ENCODE measurements at places on chromosomes 1 and 21.

DNA sequence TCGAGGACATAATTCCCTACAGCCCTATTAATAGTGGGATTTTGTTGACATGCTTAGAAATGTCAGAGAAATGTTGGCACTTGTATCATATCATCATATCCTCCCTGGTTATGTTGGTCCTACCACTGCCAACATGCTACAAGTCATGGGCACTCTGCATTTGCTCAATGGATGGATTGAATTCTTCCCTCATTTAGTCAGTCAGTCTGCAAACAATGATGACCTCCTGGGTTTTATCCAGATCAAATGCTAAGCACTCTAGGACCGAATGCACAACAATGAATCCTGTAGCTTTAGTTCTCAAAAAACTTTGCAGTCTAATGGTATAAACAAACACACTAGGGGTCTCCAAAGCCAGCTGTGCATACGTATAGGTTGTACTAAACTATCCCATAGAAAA, 357.2 kb upstream of the DPYD start:
- no peak for DNase-seq

GRCh38 chr1:160474392-160475242, 48.4 kb downstream of the SLAMF6 start:
- DNase-seq, result peak; percentile 41

GRCh38 chr1:78045926-78046778, at the start of gene GIPC2:
Gene GIPC2 (plus strand): TSS chr1:78045966. CDS start chr1:78046095, 129 bp downstream.
- DNase-seq, result no peak

DNA sequence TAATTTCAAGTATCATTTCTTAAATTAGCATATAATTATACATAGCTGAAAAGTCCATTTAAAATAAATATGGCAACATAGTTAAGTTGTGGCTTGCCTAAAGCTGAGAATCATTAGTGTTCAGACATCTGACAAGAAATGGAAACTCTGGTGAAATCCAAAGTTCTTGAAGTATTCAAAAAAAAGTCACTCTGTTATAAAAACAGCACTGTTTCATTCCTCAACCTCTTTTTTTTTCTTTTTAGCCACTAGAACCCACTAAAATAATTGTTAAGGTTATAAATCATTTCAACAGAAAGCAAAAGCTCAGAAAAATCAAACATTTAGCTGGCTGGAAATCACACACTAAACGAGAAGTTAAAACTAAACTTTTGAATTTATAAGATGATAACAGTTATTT, 476.7 kb downstream of the LTN1 start:
- no peak for DNase-seq

DNA sequence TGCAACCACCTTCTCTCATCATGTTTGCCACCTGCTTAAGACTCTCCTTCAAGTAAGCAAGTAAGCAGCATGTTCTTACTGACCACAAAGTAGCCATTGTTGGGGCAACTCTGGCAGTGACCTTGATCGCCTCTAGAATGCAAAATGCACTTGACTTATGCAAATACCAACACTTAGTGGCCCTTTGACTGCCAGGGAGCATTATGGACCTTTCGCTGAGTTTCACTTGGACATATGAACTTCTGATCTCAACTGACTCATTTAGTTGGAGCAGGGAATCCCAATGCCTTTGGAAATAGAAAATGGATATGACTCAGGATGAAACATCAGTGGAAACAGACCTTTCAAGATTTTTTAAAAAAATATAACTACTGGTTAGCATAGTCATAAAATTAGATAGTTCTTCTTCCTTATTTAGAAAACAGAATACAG, 6.1 kb upstream of the PLA2G5 start:
- DNase-seq, result peak; percentile 84

GRCh38 chr1:18951416-18951815, 5.1 kb downstream of the IFFO2 start:
- DNase-seq, result no peak

DNA sequence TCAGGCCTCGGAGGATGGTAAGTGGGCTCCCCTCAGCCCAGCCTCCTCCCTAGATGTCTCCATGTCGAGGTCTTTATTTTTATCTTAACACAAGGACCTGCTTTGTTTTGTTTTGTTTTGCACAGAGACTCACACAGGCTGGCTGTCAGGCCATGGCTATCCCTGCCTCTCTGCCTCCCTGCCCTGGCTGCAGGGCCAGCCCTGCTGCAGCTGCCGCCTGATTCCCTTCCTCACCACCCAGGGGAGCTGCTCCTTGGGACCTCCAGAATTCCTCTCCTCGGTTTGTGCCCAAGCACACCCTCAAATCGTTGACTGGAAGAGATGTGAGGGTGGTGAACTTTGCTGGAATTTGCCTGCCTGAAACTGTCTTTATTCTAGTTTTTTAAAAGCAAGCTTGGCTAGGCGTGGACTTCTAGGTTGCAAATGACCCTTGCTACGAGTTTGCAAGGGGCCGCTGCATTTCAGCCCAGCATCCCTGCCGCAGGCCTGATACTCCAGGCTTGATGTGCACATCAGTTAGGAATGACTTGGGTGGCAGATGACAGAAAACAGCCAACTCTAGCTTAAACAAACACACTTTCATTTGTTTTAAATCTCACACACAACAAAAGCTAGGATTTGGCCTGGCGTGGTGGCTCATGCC, 37.1 kb downstream of the WNT9A start:
- no peak for DNase-seq

- no peak for DNase-seq
These were observed 11.9 kb downstream of the FGGY start for GRCh38 chr1:59308839-59309238.

DNA sequence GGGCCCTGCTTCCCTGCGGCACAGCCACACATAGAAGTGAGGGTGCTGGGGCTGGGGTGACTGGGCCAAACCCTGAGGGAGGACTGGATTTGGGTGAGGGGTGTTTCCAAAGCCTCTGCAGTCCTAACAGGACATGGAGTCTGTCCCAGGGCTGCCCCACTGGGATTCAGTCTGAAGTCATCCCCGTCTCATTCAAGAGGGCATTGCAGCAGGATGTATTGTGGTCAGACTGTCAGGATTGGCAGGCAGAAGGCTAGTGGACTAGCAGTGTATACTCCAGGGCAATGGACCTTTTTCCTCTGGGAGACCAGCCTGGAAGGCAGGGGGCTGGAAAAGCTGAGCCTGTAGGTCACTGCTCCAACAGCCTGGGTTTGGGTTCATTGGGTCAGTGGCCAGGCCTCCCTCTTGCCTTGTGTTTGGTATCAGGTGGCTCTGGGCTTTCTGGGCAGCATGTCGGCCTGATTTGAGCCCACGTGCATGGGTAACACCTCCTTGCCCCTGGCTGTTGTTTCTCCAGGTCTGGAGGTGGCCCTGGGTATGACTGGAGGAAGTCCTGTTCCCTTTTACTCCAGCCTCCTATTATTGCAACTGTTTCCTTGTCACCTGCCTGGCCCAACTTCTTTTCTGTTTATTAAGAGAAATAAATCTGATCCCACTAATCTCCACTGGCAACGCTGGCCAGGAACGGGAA, 41.0 kb upstream of the SYNC start:
- no peak for DNase-seq

DNA sequence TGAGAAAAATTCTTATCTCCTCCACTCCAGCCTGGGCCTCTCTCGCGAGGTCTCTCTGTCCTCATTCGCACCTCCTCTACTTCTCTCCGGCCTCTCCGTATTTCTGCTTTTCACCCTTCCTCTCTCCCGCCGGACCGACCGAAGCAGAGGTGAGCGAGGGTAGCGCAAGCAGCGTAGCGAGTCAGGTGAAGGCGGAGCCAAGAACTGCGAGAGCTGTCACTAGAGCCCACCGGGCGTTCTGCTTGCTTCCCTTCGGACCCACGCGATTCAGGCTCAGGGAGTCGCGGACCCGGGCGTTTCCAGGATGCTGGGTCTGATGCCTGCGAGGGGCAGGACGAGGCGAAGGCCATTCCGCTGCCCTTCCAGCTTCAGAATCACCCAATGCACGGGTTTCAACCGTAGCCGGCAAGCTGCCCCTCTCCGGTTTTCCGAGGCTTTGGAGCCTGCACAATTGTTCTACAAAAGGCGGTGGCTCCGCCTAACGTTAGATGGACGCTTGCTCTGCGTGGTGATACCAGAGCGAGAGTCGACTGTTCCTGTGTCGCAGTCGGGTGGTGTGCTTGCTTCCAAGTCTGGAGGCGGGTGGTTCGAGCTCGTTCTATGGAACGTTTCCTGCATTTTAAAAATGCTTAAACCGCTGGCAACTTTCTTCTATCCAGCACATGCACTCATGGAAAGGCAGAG, 310.2 kb downstream of the FAM72C start:
- no peak for DNase-seq

GRCh38 chr1:61182049-61182448, 99.7 kb downstream of the NFIA start:
- no peak for DNase-seq

DNA sequence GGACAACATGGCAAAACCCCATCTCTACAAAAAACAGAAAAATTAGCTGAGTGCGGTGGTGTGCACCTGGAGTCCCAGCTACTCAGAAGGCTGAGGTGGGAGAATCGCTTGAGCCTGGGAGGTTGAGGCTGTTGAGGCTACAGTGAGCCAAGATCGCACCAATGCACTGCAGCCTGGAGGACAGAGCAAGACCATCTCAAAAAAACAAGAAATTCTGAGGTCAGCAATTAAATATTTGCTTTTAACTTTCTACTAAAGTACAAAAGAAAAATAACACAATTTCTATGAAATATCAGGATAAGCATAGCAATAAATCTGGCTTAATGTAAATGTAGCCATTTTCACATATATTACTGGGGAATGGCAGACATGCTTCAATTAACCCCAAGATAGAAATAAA, 9.9 kb downstream of the PPP1R15B start:
- DNase-seq, result no peak

DNA sequence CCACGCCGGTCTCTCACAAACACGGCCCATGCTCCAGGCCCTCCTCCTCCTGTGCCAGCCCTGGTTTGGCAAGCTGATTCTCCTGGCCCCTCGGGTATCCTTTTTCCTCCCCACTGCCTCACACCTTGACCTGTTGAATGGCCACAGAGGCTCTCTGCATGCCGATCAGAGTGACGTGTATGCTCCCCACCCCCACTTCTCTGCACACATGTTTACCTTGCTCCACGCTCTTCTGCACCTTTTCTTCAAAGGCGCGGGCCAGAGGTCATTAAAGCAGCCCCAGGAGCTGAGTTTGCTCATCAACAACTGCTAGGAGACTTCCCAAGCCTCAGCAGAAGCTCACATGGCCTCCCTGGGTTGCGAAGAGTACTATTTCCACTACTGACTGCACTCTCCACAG, 139.3 kb upstream of the EDN2 start:
- no peak for DNase-seq

DNA sequence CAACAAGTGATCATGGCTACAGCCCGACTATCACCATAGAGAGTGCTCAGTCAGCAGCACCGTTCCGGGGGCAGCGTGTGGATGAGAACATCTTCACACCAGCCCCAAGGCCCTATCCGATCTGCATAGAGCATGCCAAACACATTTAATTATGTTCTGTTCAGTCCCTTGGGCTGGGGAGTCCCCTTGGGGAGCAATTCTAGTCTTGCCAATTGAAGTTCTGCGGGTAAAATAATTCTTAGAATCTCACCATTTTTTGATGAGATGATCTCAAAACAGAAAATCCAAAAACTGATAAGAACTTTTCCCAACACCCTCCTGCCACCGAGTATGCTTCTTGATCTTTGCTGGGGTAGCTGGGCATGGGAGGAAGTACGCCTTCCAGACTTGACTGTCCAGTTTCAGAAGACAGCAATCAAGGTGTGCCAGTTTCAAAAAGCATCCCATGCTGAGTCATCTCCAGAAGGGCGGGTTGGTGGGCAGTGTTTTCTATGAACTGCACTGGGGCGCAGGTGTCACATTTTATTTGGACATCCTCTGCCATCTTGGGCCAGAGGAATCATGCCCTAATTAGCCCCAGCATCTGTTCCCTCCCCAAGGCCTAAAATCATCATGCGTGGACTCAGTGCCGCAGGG, 20.8 kb upstream of the PTPRF start:
- no peak for DNase-seq

DNA sequence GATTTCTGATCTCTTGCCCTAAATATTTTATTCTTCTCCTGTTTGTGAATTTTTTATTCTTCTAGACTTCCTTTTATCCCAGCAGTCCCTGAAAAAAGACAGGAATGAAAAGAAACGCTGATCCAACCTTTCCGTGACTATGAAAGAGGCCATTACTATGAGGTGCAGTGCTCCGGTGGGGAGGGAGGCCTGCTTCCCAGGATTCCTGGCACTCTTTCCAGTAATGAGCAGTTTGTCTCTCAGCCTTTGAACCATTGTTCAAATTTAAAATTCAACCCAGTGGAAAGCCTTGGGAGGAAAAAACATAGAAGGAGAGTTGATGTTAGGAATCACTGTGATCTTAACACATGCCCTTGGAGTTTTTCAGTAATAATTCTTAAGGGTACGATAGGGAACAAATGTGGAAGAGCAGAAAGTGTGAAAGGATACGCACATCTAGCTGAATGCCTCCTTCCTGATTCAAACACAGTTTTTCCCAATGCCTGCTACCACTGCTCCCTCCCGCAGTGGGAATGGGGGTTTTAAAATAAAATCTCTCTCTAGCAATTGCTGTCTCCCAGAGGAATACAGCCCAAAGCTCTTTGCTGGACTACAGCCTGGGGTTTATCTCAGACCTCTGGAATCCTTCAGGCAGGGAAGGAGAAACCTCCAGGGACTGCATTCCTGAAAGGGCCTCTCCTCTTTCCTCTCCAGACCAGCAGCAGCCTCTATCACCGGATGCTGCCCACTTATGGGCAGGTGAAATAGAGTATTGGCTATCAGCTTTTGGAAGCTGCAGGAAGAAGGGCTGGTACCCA, 6.1 kb downstream of the IER5 start:
- DNase-seq, result no peak

GRCh38 chr1:28249013-28249865, 10.1 kb upstream of the SESN2 start:
- peak; percentile 64 for DNase-seq

DNA sequence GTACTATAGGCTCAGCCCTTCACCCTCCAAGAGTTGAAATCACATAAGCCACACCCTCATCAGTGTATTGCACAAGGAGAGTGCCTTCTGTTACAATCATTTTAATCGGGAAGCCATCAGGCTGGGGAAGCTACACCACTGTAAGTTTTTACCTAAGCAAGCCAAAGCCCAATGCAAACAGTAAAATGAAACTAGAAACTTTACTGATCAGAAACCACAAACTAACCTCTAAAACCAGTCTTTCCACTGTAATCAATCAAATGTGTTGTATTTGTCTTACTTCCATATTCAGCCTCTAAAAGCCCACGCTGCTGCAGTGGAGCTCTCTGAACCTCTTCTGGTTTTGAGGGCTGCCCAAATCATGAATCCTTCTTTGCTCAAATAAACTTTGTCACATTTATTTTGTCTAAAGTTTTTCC, 26.2 kb downstream of the CAPN8 start:
- DNase-seq, result no peak

All from RKO (cell line).